ENCODE measurements at places on chromosomes 2 and 18.
A peak's percentile ranks its signal among the peaks of the same experiment; 100 is the strongest.

- DNase-seq, result no peak
These were observed 220.5 kb downstream of the CYP26B1 start for GRCh38 chr2:71926876-71927756.

DNA sequence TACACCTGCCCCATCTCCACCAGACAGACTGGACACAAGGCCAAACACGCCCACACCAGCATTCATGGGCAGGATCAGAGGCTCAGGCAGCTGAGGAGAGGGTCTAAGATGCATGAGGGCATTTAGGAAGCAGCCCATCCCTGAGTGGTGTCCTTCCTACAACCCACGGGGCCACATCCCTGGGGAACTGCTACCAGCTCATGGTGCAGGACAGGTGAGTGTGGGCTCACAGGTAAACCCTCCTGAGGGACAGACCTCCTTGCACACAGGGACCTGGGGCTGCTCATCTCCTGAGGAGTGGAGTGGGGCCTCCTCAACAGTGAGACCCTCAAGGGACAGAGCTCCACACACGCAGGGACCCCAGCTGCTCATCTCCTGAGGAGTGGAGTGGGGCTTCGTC is 14.6 kb downstream of the PARD6G start:
- DNase-seq, result no peak

- no peak for DNase-seq
These were observed 34.0 kb upstream of the TMEM131 start for GRCh38 chr2:98029718-98030222.

GRCh38 chr2:219279151-219279915 is at the start of gene DNAJB2:
Gene DNAJB2 (plus strand): TSS chr2:219279366. CDS start chr2:219279834, 468 bp downstream.
- DNase-seq, result peak; percentile 98
